DMS153 (cell line): ENCODE measurements at places on chromosomes 11 and 22.

DNA sequence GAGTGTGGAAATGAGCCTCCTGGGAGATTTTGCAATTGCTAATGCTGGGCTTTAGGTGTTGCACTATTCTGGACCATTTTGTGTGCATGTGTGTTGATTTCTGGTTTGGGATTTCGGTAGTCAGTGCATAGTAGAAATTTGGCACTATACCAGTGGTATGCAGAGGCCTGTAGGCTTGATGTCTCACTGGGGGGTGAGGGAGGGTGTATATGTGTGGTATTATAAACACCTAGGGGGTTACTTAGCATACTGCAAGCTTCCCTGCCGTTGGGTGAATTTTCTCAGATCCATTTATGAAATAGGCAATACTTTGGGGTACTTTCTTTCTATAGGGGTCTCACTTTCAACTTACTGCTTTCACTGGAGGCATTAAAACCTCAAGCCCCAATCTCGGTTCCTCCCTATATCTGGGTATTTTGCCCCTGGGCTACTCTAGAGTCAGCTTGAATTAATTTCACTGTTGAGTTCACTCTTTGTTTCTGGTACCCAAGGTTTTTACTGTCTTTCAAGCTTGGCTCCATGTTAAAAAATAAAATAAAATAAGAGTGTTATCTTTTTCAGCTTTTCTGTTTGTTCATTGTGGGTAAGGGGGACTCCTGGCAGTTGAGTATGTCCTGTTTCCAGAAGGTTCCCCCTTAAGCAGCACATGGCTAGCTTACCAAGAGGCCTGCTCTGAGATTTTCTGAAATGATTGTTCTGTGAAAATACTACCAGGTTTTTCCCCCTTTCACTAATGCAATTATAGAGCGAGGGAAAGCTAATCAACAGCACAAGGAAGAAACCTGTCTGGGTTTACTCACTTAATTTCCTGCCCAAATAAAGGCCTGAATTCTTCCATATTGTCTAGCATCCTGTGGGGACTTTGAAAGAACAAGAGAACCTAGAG, 45.8 kb downstream of the PPFIBP2 start:
- DNase-seq, result no peak

DNA sequence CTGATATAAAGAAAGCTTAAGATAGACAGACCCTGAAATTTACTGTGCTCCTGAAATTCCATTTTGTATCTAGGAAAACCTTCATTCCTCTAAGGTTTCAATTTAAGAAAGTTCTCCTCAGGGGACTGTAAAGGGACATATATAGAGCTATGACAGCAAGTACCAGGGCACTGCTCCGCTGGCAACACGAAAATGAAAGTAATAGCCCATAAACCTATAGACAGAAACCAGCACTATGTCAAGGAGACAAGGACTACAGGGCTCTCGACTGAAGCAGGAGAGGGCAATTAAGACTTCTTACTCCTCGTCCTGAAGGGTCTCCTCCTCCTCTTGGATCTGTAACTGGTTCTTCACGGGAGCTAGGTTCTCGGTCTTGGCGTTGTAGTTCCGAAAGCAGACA, 6.9 kb downstream of the FEZ1 start:
- no peak for DNase-seq

DNA sequence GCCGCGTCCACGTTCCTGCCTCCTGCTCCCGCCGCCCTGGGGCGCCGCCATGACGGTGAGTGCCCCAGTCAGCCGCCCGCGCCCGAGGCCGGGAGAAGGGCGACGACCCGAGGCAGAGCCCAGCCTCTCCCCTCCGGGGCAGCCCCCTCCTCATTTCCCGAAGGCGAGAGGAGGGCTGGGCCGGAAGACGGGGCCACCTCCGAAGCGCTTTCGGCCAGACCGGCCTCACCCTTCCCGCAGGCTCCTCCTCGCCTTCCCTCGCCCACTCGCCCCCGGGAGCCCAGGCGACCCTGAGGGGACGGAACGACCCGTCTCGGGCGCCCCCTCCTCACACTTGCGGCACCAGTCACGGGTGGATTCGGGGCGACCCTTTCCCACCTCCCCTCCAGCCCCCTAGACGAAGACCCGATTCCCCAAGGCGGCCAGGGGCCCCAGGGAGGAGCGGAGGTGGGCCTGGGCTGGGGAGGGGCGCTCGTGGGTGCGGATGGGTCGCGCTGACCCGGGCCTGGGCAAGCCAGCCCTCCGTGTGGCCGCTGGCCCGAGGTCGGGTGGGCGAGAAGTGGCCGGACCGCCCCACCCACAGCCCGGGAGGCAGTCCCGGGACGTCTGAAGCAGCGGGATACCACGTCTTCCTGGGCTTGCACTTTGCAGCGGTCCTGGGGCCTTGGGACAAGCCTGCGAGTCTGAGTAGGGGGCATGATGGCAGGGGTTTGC, 49.7 kb downstream of the TRIOBP start:
- DNase-seq, result no peak

DNA sequence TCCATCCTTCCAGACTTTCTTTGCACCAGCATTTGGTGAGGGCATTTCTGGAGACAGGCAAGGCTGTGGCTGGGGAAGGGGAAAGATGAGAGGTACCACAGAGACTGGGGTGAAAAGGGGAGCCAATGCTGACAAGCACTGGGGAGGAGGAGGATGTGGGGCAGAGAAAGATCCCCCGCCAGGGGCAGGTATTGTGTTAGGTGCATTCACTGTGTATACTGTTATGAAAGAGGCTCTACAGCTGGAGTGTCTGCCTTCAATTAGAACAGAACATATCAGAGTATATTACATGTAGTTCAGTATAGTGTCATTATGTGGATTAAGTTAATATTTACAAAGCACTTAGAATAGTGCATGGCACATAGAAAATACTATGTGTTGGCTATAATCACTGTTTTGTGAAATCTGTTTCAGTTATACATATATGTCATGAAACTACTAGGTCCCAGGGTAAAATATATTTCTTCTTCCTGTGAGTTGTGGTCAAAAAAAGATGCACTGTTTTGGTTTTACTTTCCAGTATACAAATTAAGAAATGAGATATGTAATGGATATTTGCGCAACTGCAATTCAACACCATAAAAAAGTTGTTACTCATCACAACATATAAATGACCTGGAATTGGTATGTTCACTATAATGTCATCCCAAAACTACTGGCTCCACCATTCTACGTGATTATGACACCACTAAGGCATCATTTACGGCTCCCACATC, 8.4 kb downstream of the MSANTD2 start:
- DNase-seq, result no peak

- DNase-seq, result no peak
These were observed 72.4 kb upstream of the VSTM5 start for GRCh38 chr11:93922830-93923229.

- no peak for DNase-seq
These were observed 23.1 kb downstream of the DDIAS start for GRCh38 chr11:82924522-82925224.

GRCh38 chr11:34425360-34425759, 13.4 kb upstream of the CAT start:
- DNase-seq, result no peak

DNA sequence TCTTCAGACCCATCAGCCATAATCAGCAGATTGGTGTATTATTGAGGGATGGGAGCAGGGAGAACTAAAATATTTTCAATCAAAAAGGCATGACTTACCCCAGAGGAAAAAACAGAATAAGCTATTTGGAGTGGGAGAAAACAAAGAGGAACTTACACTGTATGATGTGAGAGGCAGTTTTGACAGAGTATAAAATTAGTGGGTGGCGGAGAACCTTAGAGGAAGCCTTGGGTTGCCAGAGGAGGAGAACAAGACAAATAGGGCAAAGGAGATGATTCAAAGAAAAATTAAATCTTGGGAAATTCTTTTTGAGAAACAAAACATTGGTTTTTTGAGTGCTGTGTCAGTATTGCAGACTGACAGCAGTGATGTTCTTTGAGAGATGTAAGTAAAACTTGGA, 285.0 kb downstream of the C11orf87 start:
- DNase-seq, result no peak

DNA sequence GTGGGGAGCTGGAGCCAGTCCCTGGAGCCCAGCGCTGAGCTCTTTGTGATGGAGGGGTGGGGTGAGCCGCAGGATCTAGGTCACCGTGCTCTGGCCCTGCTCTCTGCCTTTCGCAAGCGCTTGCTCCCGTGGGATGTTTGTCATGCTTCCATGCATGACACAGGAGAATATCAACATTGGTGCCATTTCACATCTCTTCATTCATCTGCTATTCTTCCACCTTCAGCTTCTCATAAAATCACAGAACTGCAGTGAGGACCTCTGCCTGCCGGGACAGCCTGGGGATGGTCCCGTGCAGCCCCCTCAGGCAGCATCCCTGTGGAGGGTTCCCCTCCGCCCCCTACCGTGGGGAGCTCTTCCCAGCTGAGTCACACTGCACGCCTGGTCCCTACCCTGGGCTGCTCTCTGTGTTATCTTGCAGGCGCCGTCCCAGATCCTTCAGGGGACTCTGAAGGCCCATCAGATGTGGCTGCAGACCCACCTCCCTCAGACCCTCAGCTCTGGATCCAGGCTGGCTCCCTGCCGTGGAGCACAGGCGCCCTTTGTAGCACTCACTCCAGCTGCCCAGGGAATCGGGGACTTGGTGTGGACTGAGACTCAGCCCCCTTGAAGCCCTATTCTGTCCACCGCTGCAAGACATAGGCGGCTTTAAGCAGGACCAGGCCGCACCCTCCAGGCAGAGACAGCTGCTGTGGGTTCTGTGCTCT, 5.1 kb upstream of the SEPTIN5 start:
- no peak for DNase-seq

- peak; percentile 98 for DNase-seq
These were observed 9.6 kb downstream of the KRTAP5-5 start for GRCh38 chr11:1639102-1639620.

- DNase-seq, result no peak
These were observed 1.4 kb downstream of the SMPD1 start for GRCh38 chr11:6391537-6392134.

GRCh38 chr22:17376950-17377349, 7.7 kb downstream of the CECR2 start:
- DNase-seq, result no peak

- no peak for DNase-seq
These were observed 276.9 kb downstream of the KIRREL3 start for GRCh38 chr11:126723665-126724045.

- DNase-seq, result no peak
These were observed 14.2 kb upstream of the PRAME start for GRCh38 chr22:22573047-22573889.

DNA sequence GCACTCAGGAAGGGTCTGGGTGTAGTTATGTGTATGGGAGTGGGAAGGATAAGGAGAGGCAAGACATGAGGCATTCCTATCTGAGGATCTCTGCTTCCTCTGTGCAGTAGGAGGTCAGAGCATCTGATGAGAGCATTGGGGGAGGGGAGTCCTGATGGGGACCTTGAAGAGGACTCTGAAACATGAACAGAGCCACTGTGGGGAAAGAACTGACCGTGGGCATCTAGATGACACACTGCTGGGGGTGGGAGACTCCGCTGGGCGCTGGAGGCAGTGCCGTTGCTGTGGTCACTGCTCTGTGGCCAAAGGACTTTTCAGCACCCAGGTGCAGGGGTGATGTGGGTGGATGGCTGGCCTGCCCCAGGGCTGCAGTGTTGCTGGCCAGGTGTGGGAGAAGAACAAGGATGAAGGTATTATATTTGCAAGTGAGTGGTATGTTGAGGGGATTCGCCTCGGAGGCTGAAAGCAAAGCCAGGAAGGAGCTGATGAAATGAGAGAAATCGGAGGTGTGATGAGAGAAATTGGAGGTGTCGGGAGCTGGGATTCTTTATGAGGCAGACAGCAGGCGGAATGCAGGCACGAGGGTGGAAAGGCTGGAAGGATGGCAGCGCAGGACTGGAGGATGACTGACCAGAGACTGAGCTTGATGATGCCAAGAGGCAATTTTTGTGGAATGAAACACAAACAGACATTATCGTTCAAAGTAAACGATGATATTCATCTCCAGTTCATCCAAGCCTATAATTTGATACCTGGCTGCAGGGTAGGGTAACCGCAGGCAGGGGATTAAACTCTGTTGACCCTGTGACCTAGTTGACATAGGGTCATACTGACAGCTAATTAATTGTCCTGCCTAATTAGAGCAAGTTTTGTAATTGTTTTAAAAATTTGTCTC, 19.4 kb upstream of the TMPRSS4 start:
- no peak for DNase-seq

DNA sequence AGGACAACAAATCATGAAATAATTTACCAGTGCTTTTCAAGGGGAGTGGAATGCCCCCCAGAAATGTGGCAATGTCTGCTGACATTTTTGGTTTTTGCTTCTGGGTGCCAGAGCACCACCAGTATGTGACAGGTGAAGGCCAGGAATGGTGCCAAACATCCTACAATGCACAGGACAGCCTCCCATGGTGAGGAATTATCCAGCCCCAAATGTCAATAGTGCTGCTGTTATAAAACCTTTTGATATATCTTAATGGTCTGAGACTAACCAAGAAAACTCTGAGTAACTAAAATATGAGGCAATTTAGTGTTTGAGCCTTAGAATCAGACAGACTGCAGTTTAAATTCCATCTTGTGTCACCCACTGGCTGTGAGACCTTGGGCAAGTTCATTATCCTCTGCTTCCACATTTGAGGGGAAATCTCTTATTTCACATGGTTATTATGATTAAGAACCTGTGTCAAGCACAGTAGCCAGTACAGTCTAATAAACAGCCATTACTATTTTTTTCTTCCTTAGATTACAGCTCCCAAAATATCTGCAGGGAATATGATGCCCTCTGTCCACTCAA, 69.5 kb downstream of the AMBRA1 start:
- DNase-seq, result no peak

- no peak for DNase-seq
These were observed 759 bp downstream of the AP2A2 start for GRCh38 chr11:926341-926916.

- no peak for DNase-seq
These were observed 62.4 kb upstream of the BMAL1 start for GRCh38 chr11:13215149-13215548.

DNA sequence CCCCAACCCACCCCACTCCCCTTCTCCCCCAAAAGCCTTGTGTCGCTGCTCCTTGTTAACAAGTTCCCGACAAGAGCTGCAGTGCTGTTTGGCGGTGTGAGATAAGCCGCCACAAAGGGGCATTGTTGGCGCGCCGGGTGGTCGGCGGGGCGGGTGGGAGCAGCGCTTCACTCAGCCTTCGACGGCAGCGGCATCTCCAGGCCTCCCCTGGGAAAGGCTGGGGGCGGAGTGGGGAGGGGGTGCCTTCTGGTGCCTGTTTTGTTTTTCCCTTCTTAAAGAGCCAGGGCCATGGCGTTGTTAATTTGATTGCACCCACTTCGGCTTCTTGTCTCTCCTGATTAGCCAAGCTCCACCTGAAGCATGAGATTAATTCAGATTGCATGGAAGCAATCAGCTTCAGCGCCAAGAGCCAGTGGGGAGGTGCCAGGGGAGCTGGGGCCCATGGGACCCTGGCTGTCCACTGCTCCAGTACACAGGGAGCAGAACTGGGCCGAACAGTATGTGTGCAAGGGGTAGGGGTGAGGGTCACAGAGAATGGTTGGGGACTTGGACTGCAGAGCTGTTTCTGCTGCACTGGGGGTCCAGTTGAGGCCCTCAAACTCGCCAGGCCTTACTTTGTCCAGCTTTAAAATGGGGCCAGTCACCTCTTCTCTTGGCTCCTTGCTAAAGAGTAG, 165.1 kb downstream of the CEP164 start:
- no peak for DNase-seq

GRCh38 chr22:50118557-50119168, 28.9 kb downstream of the MOV10L1 start:
- no peak for DNase-seq
